Activated CD8-positive, alpha-beta T cell treated with anti-CD3 and anti-CD28 coated beads for 36 hours (primary cell): ENCODE measurements at places on chromosomes 7 and 10. TPM values are rescaled to one million over a fixed set of nuclear protein-coding genes. Genes with fewer than 3 reads are reported as not detected.
A peak's percentile ranks its signal among the peaks of the same experiment; 100 is the strongest.

Gene ABCB1
- 8.8 TPM for total RNA-seq

Gene AUTS2
- 3.1 TPM for total RNA-seq

GRCh38 chr10:108112218-108112617 is 947.7 kb upstream of the SORCS1 start:
- no peaks in the 10 kb centered on the region for H3K4me1 ChIP-seq
- no peaks in the 10 kb centered on the region for H3K36me3 ChIP-seq
- H3K27ac ChIP-seq: no peak overlapping the region
- no peaks in the 10 kb centered on the region for H3K27me3 ChIP-seq

DNA sequence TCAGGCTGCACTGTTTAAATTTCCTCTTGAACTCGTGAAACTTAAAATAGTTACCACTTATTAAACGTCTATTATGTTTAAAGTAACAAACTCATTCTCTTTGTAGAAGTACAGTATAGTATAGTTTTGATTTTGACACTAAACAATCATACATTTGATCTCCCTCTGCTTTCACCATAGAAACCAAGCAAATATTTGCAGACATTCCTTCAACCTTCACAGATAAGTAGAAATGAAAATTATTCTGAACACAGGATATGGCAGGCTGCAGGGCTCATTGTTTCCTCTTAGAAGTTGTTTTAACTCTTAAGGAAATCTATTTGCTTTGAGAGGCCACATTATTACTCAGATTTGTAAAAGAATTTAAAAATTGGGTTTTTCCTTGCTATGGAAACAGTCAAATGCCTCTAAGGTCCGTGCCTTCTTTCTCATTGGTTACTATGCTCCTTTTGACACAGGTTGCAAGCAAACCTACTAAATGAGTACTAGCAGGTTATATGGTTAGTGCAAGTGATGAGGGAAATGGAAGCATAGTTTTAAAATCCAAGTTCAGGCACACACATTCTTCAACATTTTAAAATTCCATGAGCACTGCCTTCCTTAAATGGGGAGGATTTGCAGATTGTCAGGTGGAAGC is 92.8 kb upstream of the FAM133B start:
- no peaks in the 10 kb centered on the region for H3K27me3 ChIP-seq
- H3K36me3 ChIP-seq: peaks cover 59% of the 10 kb centered on the region
- DNase-seq: peak; percentile 45
- H3K27ac ChIP-seq: peak overlapping the region; percentile 95

DNA sequence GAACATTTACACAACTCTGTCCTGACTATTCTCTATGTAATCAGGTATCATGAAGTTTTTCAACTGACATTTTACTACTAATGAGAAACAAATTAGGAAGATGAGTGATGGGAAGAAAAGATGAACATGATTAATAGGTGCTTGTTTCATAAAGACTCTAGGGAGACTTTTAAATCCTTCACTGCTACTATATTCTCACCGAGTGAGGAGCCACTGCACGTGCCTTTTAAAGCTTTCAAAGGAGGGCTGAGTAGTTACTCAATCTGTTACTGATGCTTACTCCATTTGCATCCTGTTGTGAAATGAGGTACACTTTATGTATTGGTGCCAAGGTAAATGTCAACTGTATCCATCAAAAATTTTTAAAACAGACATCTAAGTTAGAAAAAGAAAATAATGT is 1.3 kb upstream of the COMMD3 start:
- peak overlapping the region; percentile 88 for H3K4me3 ChIP-seq
- peaks cover 14% of the 10 kb centered on the region for H3K27me3 ChIP-seq
- DNase-seq: no peak
- H3K4me1 ChIP-seq: peaks cover 28% of the 10 kb centered on the region

DNA sequence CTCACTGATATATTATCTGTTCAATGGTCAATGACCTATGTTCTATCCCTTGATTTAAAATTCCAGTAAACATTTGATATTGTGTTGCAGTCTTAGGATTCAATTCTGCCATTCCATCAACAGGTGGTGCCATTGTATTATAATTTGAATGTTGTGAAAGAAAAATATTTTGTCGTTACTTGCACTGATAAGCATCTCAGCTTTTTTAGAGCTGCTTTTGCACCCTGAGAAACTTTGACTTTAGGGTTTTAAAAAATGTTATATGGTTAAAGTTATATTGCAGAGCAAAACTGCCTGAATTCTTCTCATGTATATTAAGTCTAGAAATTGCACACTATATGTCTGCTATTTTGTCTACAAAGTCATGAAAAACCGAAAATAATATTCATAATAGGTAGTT is 18.8 kb upstream of the MINDY3 start:
- H3K36me3 ChIP-seq: no peaks in the 10 kb centered on the region
- H3K27me3 ChIP-seq: peaks cover 38% of the 10 kb centered on the region
- no peaks in the 10 kb centered on the region for H3K4me1 ChIP-seq

DNA sequence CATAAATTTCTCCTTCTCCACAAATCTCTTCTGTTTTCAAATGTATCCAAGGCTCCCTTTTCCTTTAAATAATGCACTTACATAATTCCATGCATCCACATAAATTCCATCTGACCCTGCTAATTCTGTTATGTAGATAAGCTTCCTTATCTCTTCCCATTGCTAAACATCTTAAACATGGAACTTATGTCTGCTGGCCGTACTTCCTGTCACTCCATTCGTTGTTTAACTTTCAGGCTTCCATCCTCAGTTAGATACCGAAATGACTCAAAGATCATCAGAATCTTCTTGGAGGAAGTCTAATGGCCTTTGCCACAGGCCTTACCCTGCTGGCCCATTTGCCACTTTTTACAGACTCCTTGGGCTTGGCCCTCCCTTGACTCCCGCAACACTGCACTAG is 330.9 kb downstream of the GFRA1 start:
- DNase-seq: no peak
- no peaks in the 10 kb centered on the region for H3K36me3 ChIP-seq
- H3K27ac ChIP-seq: no peak overlapping the region

DNA sequence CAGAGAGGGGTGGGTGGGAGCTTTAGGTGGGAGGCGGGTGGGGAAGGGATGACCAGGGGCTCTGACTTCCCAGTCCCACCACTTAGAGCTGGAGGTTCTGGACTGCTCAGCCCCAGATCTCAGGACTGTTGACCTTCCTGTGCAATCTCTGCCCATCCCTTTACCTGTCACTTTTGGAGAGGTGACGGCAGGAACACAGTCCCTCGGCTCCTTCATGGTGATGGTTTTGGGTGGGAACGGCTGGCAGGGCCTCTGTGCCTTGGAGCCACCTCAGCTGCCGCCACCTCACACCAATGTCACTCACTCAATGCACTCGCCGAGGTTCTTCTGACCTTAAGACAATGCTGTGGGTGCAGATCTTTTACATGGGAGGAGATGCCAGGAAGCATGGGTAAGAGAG is 49.0 kb downstream of the TMEM270 start:
- H3K4me1 ChIP-seq: no peaks in the 10 kb centered on the region
- DNase-seq: no peak
- no peaks in the 10 kb centered on the region for H3K36me3 ChIP-seq
- no peak overlapping the region for H3K27ac ChIP-seq
- H3K4me3 ChIP-seq: no peak overlapping the region

DNA sequence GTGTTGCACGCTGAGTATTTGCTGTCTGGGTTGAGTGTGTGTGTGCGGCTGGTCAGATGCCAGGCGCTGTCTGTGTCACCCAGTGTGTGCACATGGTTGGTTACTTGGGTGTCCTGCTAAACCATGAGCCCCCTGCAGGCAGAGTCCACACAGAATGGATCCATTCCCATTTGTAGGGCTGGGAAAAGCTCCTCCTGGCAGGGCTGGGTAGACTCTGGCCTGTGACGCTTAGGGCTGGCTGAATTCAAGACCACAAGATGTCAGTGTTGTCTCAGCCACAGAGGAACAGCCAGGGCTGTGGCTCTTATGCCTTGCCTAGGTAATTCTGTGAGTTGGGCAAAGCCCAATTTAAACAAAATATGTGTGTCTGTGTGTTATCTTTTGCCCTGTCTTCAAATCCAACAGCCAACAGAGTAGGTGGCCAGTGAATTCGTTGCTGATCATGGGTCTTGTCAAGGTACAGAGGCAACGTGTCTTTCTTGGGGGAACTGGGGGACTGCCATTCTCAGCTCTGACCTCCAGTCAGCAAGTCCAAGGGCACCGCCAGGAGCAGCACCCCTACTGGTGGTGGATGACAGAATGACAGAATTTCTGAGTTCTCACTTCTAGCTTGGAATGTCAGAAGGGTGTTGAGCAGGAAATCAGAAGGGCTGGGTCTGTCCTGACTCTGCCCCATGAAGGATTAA is 285.1 kb downstream of the CCSER2 start:
- no peak overlapping the region for H3K27ac ChIP-seq
- DNase-seq: no peak
- H3K27me3 ChIP-seq: peaks cover 14% of the 10 kb centered on the region
- H3K4me3 ChIP-seq: no peak overlapping the region

Gene FAM237B
- not detected for total RNA-seq

- H3K27ac ChIP-seq: no peak overlapping the region
- H3K27me3 ChIP-seq: peaks cover 6% of the 10 kb centered on the region
- DNase-seq: no peak
These were observed 305.1 kb downstream of the AUTS2 start for GRCh38 chr7:69903410-69903809.

DNA sequence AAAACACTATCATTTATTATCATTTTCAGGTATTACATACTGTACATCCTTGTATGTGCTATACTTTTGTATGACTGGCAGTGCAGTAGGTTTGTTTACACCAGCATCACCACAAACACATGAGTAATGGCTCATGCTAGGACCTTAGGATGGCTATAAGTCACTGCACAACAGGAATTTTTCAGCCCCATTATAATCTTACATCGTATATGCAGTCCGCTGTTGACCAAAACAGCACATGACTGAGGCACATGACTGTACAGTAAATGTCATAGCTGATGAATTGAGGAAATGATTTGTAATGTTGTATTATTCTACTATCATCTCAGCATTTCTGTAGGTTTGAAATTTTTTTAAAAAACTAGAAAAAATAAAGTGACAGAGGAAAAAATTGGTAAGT is 38.6 kb downstream of the BPGM start:
- peaks cover 5% of the 10 kb centered on the region for H3K36me3 ChIP-seq
- no peak for DNase-seq
- H3K27me3 ChIP-seq: no peaks in the 10 kb centered on the region
- H3K4me1 ChIP-seq: peaks cover 2% of the 10 kb centered on the region
- H3K4me3 ChIP-seq: no peak overlapping the region

Gene GARIN1A
- total RNA-seq: 0.25 TPM

DNA sequence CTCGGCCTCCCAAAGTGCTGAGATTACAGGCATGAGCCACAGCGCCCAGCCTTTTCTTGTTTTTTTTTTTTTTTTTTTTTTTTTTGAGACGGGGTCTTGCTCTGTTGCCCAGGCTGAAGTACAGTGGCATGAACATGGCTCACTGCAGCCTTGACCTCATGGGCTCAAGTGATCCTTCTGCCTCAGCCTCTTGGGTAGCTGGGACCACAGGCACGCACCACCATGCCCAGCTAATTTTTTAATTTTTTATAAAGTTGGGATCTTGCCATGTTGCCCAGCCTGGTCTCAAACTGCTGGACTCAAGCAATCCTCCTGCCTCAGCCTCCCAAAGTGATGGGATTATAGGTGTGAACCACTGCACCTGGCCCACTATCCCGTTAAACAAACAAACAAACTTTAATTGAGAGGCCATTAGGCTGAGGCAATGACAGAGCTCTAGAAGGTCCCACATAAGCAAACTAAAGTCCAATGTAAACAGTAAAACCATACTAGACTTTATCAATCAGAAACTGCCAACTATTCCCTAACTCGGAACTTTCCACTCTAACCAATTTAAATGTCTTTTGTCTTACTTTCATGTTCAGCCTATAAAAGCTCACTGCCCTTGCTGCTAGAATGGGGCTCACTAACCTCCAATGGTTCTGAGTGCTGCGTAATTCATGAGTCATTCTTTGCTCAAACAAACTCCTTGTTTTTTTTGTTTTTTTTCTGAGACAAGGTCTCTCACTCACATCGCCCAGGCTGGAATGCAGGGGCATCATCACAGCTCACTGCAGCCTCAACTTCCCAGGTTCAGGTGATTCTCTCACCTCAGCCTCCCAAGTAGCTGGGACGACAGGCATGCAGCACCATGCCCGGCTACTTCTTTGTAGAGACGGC is 1.9 kb downstream of the DHX32 start:
- no peaks in the 10 kb centered on the region for H3K27me3 ChIP-seq
- DNase-seq: no peak
- no peaks in the 10 kb centered on the region for H3K4me1 ChIP-seq
- no peak overlapping the region for H3K4me3 ChIP-seq
- H3K27ac ChIP-seq: no peak overlapping the region
- peaks cover 28% of the 10 kb centered on the region for H3K36me3 ChIP-seq

DNA sequence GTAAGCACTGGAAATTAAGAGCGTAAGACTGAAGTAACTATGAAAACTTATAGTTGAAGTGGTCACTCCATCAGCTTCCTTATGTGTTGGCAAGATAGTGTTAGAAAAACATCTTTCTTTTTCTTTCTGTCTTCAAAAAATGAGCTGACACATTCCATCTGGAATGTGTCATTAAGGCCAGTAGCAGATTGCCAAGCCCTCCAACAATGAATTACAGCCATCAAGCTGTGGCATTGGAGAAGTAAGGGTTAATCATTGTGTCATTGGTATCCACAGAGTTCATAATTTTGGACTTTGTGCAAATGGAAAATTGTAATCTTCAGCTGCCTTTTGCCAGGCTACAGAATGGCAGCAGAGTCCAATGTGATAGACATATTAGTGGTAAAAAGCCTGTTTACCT is 926.3 kb downstream of the NRG3 start:
- no peak overlapping the region for H3K4me3 ChIP-seq
- no peak overlapping the region for H3K27ac ChIP-seq
- H3K4me1 ChIP-seq: no peaks in the 10 kb centered on the region
- DNase-seq: no peak
- H3K36me3 ChIP-seq: no peaks in the 10 kb centered on the region

DNA sequence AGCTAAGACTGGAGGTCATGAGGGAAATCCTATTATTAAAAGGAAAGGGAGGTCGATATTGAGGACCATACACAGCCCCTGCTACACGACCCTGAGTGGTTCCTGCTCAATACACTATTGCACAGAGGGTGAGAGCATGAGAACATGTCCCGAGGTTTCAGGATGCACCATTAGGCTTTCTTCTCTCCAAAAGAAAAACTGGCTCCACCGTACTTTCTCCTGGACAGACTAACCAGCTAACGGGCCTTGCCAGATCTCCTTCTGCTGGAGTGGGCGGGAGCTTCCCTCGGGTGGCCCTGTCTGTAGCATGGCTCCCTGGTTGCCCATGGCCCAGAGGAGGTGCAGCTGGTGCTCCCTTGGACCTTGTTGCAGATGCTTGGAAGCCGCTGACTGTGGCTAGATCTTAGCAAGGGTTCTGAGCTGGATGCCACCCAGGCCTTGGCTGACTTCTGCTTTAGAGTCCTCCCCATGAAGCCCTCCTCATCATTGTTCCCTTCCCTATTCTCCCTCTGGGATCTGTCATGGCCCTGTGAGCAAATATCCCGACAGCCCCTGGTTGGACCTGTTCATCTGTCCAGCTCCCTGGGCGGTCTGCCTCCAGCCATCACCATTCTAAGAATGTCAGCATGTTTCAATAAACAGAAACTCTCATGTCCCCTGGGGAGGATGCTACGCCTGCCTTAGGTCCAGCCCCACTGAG is 52.9 kb upstream of the SHH start:
- no peak overlapping the region for H3K4me3 ChIP-seq
- DNase-seq: no peak
- peaks cover 3% of the 10 kb centered on the region for H3K27me3 ChIP-seq
- H3K4me1 ChIP-seq: no peaks in the 10 kb centered on the region
- H3K36me3 ChIP-seq: no peaks in the 10 kb centered on the region
- no peak overlapping the region for H3K27ac ChIP-seq
